ENCODE measurements at places on chromosomes 1 and 21. TPM values are rescaled to one million over a fixed set of nuclear protein-coding genes. Genes with fewer than 3 reads are reported as not detected.

Gene CLCNKA
- not detected for total RNA-seq

Gene NCF2
- 1.3 TPM for total RNA-seq

Gene PTPN14
- total RNA-seq = not detected

Gene ZCCHC17
- total RNA-seq = 7.2 TPM

Gene CHD1L
- total RNA-seq = 27.9 TPM

Gene ATP6V1G3
- total RNA-seq = not detected

Gene TMOD4
- 1.7 TPM for total RNA-seq
